ENCODE measurements at places on chromosomes 12 and 14. TPM values are rescaled to one million over a fixed set of nuclear protein-coding genes. Genes with fewer than 3 reads are reported as not detected.

DNA sequence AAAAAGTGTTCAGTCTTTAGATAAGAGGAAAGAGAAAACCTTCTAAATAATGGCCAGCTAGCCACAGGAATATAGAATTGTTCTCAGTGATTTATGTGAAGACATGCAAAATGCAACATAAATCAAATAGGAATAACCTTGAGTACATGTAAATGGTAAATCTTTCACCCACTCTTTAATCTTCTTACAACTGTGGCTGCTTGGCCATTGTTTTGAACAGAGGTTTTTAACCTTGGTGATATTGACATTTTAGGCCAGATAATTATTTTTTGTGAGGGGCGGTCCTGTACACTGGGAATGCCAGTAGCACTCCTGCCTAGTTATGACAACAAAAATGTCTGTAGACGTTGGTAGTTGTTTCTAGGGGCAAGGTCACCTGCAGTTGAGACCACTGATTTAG, 479.9 kb upstream of the NOVA1 start:
- H3K27me3 ChIP-seq, result no peaks in the 10 kb centered on the region
- H3K36me3 ChIP-seq, result no peaks in the 10 kb centered on the region
- no peak overlapping the region for H3K27ac ChIP-seq
- DNase-seq, result no peak

SSPN gene
- total RNA-seq, result 43.9 TPM

DNA sequence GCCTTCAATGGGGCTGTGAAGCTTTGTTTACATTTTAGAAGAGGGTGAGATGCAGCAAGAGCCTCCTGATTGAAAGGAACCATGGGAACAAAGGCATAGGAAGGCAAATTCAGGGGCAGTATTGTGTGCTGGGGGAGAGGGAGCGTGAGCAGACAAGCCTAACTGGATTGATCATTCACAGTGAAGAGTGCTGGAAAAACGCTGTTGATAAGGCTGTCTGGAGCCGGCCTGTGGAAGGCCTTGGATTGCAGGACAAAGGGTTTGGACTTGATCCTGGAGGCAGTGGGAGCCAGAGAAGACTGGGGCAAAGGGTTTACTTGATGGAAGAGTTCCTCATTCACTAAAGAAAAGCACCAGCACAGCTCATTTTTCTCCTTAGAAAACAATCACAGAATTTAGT, 160.5 kb downstream of the PAH start:
- H3K4me1 ChIP-seq, result no peaks in the 10 kb centered on the region
- no peak overlapping the region for H3K4me3 ChIP-seq
- peak; percentile 75 for DNase-seq
- no peak overlapping the region for H3K27ac ChIP-seq

GRCh38 chr12:102408487-102409297, 71.7 kb downstream of the IGF1 start:
- no peaks in the 10 kb centered on the region for H3K36me3 ChIP-seq
- H3K27me3 ChIP-seq, result no peaks in the 10 kb centered on the region

GRCh38 chr12:130685250-130685787, 30.8 kb downstream of the RIMBP2 start:
- H3K27me3 ChIP-seq, result no peaks in the 10 kb centered on the region
- H3K27ac ChIP-seq, result no peak overlapping the region
- H3K36me3 ChIP-seq, result no peaks in the 10 kb centered on the region
- no peaks in the 10 kb centered on the region for H3K4me1 ChIP-seq
- DNase-seq, result no peak

GRCh38 chr12:31353750-31354708, 28.1 kb upstream of the SINHCAF start:
- H3K27ac ChIP-seq, result no peak overlapping the region
- H3K36me3 ChIP-seq, result no peaks in the 10 kb centered on the region
- H3K4me1 ChIP-seq, result no peaks in the 10 kb centered on the region
- no peak overlapping the region for H3K4me3 ChIP-seq
- DNase-seq, result no peak

RAD51AP1 gene
- total RNA-seq, result 2.8 TPM

DNA sequence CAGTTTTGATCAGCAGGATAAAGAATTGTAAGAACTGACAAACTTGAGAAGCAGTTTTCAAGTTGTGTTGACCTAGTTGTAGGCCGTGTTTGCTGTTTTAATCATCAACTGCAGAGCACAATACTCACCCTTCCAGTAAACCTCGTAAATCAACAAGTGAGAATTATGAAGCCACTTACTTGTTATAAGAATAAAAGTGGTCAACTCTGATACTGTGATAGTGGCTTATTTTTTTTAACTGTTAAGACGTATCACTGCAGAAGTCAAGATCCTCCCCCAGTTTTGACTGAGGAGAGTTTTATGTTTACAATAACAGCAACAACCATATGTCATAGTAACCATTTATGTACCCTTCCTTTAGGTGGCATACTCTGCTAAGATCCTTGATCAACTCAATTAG, 100.8 kb upstream of the DACT1 start:
- H3K27ac ChIP-seq, result peak overlapping the region; percentile 28
- no peak for DNase-seq
- no peak overlapping the region for H3K4me3 ChIP-seq
- H3K4me1 ChIP-seq, result no peaks in the 10 kb centered on the region

GRCh38 chr12:93440043-93440835, 1.5 kb downstream of the UBE2N start:
- no peaks in the 10 kb centered on the region for H3K36me3 ChIP-seq
- DNase-seq, result no peak
- peaks cover 3% of the 10 kb centered on the region for H3K4me1 ChIP-seq
- H3K4me3 ChIP-seq, result peak overlapping the region; percentile 99
- no peaks in the 10 kb centered on the region for H3K27me3 ChIP-seq
- H3K27ac ChIP-seq, result no peak overlapping the region

GRCh38 chr12:109617491-109617890, 43.9 kb downstream of the MVK start:
- no peaks in the 10 kb centered on the region for H3K27me3 ChIP-seq
- H3K27ac ChIP-seq, result no peak overlapping the region
- H3K4me1 ChIP-seq, result no peaks in the 10 kb centered on the region
- no peak overlapping the region for H3K4me3 ChIP-seq

All from aorta (tissue), 5 donors.